ENCODE measurements at places on chromosomes 3 and 15. TPM values are rescaled to one million over a fixed set of nuclear protein-coding genes. Genes with fewer than 3 reads are reported as not detected.

The CACNA2D2 gene
- total RNA-seq: not detected

The SNRPN gene
- total RNA-seq: 186 TPM

The NOX5 gene
- under 0.01 TPM for total RNA-seq

The NFKBIZ gene
- total RNA-seq: 82.2 TPM

The SHC4 gene
- 6.5 TPM for total RNA-seq

The RARB gene
- total RNA-seq: 52.7 TPM

The SPINK8 gene
- not detected for total RNA-seq
